Stimulated activated naive CD4-positive, alpha-beta T cell (primary cell): ENCODE measurements at places on chromosomes 5 and 9.

DNA sequence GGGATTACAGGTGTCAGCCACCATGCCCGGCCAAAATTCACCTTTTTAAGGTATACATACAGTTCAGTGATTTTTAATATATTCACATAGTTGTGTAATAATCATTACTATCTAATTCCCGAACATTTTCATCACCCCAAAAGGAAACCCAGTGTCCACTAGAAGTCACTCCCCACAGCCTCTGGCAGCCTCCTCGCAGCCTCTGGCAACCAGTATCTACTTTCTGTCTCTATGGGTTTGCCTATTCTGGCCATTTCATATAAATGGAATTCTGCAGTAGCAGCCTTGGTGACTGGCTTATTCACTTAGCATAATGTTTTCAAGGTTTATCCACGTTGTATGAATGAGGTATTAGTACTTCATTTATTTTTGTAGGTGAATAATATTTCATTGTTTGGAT is 59.0 kb downstream of the UBAP1 start:
- DNase-seq, result no peak

DNA sequence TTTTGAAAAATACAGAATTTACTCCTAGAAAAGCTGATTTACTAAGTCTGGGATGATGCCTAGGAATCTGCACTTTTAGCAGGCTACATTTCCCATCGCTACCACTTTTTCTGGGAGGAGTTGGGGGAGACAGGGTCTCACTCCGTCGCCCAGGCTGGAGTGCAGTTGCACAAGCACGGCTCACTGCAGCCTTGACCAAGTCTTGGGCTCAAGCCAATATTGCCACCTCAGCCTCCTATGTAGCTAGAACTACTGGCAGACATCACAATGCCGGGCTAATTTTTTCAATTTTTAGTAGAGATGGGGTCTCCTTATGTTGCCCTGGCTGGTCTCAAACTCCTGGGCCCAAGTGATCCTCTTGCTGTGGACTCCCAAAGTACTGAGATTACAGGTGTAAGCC is 85.9 kb downstream of the NR6A1 start:
- DNase-seq, result no peak

DNA sequence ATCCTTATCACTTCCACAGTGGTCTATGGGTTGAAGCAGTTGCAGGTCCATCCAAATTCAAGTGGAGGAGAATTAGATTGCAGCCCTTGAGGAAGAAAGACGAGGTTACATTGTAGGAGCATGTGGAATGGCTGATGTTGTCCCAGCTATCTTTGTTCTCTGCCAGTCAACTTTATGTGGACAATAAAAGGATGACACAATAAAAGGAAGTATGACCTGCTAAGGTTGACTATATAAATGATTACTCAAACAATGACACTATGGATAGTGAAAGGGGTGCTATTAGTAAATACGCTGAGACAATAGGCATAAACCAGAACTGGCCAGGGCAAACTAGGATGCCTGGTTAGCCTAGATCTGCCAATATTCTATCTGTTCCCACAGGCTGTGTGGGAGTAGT is 12.8 kb upstream of the ZNF618 start:
- DNase-seq, result no peak

DNA sequence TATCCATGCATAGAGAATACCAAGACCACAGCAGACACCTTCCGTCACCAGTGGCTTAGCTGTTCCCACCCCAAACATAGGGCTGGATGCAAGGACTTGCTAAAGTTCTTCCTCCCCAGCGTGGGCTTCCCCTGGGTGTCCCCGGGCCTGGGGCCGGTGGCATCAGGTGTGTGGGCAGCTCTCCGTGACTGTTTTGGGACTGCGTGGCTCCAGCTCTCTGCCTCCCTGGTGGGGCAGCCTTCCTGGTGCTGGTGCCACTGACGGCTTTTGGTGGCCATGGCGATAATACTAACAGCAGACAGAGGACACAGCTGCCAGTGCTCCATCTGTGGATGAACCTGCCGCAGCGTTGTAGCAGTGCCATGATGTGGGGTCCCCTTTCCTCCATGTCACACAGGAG is 4.9 kb downstream of the CACFD1 start:
- DNase-seq, result no peak

DNA sequence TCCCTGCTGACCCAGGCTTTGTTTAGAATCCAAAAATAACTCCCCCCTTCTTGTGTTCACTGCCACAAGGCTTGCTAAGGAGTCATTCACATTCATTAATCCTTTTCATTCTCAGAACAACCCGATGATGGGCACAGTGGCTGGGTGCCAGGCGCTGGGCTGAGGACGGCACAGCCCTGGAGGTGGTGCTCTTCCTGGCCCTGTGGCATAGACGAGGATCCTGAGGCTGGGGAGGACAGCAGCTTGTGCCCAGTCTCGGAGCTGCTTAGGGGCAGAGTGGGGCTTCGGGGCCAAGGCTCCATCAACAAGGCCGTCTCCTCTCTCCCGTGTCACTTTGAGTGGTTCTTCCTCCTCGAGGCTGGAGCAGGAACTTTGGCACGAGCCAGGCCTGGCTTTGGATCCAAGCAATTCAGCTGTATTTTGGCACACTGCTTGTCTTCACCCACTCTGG is 166.7 kb downstream of the TTLL11 start:
- no peak for DNase-seq

GRCh38 chr5:29089591-29090130 is 2051.3 kb upstream of the CDH9 start:
- no peak for DNase-seq

DNA sequence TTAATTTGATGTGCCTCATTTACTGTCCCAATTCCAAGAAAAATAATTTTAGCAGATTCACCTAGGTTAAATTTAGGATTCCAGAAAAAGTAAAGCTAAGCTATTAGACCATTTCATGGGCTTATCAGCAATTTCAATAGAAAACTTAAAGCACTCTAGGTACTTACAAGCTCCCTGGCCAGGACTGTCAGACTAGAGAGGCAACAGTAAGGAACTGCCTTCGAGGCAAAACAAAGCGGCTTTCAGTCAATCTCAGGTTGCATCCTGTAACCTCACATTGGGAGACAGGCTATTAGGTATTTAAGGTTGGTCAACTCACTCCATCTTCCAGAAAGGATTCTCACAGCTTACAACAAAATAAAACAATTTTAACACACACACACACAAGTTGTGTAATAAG is 48.7 kb upstream of the FSD1L start:
- no peak for DNase-seq

DNA sequence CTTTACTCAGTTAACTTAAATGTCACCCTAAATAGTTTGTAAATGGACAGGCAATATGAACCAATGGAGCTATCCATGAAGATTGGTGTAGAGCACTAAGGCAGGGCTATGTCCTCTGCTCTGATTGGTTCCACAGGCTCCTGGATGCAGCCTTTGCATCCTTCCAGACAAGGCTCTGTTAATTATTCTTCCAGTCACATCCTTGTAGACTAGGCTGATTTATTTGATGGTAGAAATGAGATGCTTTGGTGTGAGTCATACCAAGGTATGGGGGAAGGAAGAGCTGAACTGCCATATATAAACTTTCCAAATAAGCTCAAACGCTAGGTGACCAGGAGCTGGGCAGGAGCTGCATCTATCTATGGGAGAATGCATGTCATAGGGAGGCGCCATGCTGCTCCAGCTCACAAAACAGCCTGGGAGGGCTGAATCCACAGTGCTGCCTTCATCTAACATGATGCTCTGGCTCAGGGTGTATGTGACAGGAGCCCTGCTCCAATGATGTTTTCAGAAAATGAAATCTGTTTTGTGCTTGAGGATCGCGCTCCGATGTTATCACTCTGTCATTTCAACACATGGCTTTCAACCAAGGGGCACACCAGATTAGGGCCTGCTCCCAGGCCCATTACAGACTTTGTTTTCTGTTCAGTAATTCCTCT is 818.0 kb upstream of the ZNF608 start:
- no peak for DNase-seq

DNA sequence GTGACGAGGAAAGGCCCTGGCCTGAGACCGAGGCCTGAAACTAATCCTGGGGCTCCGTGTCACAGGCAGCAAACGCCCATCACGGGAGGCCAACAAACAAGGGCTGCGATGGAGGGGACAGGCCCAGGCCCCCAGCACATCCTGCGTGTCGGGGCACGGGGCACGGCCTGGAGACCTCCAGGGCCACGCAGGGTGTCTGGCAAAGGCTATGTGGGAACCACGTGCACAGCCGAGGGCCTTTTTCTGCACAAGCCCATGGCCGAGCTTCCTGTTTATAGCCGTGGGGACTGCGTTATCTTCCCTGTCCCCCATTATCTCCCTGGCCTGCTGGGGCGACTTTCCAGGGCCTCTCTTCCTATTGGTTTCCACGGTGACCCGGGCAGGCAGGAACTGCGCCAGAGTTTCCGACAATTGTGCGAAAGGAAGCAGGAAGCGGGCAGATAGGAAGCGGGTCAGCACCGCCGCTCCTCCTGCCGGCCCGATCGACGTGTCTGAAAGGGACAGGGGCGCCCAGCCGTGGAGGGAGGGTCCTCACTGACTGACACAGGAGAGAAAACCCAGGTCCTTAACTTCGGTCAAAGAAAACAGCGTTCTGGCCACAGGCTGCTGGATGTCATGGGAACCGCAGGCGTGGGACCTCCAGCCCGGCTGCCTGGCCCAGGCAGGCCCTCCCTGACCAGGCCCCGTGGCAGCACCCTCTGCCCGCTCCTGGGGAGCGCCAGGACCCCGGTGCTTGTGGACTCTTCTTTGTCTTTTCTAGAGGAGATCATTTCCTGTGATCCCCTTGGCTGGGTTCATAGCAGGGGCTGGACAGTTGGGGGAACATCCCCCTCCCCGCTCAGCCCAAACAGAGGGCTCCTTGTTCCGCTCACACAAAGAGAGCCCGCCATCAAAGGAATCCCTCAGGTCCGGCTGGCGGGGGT is 29.1 kb upstream of the SEC16A start:
- no peak for DNase-seq

GRCh38 chr9:113931140-113931539 is 55.0 kb downstream of the ZNF618 start:
- no peak for DNase-seq

DNA sequence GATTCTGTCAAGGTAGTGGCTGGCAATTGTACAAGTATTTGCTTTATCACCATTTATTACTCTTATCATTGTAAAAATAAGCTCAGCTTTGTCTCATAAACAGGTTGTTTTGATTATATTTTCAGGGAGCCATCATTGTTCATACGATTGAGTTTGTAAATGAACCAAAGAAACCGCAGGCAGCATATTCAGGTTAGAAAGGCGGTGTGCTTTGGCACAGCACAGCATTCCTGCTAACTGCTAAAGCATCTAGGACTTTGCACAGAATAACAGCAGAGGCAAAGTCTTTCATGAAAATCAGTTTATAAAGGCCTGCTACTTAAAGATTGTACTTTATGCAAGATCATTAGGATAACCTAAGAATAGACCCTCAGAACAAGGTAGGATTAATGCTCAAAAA is 281.5 kb upstream of the SLC24A2 start:
- no peak for DNase-seq

DNA sequence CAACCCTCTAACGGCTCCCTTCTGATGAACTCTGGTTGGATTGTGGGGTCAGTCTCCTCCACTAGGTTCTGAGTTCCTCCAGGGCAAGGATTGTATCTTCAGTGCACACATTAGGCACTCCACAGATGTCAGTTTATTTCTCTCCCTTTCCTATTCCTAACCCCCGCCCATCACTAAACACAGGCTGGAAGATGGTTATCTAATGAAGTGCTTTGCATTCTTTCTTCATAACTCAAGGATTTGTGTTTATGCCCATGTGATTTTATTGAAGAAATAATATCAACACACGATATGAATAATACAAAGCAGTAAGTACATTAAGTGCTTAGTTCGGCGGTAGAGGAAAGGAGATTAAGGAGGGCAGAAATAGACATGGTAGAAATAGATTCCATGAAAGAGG is 4.4 kb upstream of the CREBRF start:
- no peak for DNase-seq

DNA sequence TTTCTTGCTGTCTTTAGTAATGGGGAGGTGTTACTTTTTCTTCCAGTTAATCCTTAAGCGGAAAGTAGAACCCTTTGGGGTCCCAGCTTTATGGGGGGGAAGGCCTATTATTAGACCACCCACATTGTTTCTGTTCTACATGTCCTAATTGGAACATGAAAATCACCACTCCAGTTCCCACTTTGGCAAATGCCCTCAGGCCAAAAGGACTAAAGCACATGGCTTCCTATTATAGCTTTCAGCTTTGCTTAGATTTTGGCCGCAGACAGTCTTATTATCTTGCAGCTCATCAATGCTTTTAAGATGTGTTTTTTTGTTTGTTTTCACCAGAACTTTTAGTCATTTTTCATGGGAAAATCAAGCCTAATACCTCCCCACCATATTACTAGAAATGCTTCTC is 296.8 kb upstream of the ANKH start:
- DNase-seq, result no peak

- no peak for DNase-seq
Measured at GRCh38 chr5:112742424-112742823, 4.7 kb downstream of the APC start.
